ENCODE measurements at places on chromosomes 1 and 21. TPM values are rescaled to one million over a fixed set of nuclear protein-coding genes. Genes with fewer than 3 reads are reported as not detected.

The PDC gene
- total RNA-seq: not detected

DNA sequence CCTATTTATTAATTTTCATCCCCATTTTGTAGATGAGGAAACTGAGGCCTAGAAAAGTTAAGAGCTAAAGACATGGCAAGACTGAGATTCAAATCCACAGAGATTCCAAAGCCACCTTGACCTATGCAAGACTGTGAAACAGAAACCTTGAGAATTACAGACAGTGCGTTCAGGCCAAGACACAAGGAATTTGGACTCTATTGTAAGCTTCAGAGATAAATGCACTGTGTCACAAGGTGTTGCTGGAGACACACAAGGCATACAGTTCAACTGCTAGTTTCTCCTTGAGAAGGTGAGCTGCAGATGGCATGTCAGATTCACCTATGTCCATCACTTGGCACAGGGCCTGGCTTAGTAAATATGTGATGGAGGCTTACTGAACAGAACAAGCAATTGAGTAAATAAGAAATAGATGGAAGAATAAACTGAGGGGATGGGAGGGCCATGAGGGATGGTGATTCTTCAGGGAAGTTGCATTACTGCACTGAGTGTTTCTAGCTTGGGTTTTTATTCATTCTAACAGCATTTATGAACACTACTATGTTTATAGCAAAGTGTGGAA lies 215.0 kb downstream of the DAB1 start:
- DNase-seq: no peak
- no peaks in the 10 kb centered on the region for H3K27me3 ChIP-seq
- no peaks in the 10 kb centered on the region for H3K4me1 ChIP-seq

The CACHD1 gene
- 49.6 TPM for total RNA-seq

GRCh38 chr1:95679262-95679661 lies 445.3 kb downstream of the RWDD3 start:
- H3K4me3 ChIP-seq: no peak overlapping the region
- no peaks in the 10 kb centered on the region for H3K4me1 ChIP-seq
- no peaks in the 10 kb centered on the region for H3K36me3 ChIP-seq
- H3K27ac ChIP-seq: no peak overlapping the region

The APOBEC4 gene
- 5.3 TPM for total RNA-seq

GRCh38 chr1:151147132-151147503 lies 687 bp upstream of the SEMA6C start:
- H3K36me3 ChIP-seq: no peaks in the 10 kb centered on the region
- DNase-seq: peak; percentile 28
- H3K4me1 ChIP-seq: peaks cover 12% of the 10 kb centered on the region

DNA sequence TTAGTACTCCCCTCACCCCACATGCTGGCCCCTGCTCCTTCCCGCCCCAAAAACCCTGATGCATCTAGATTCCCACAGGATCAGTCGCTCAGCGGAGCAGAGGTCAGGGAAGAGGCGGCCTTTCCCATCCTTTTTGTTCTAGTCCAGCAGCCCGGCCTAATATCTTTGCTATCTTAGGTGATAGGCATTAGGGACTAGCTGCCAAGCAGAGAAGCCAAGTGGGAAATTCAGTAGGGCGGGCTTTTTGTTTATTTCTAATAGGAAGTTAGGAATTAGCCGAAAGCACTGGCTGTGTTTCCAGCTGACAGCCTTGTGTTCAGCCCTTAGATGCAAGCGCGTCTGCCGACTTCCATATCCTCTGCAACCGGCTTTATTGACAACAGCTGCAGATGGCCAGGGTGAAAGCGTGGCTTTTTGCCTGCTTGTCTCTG lies 59.0 kb upstream of the BCAR3 start:
- no peak overlapping the region for H3K4me3 ChIP-seq
- no peaks in the 10 kb centered on the region for H3K36me3 ChIP-seq
- H3K27me3 ChIP-seq: no peaks in the 10 kb centered on the region
- H3K27ac ChIP-seq: no peak overlapping the region
- DNase-seq: peak; percentile 88
- H3K4me1 ChIP-seq: no peaks in the 10 kb centered on the region

The AMPD1 gene
- not detected for total RNA-seq

The SUSD4 gene
- total RNA-seq: 17.0 TPM

- H3K27ac ChIP-seq: no peak overlapping the region
- no peak for DNase-seq
- H3K36me3 ChIP-seq: no peaks in the 10 kb centered on the region
- no peaks in the 10 kb centered on the region for H3K27me3 ChIP-seq
Measured at GRCh38 chr21:29295066-29295650, 3.6 kb upstream of the BACH1 start.

The SPRR5 gene
- not detected for total RNA-seq

The CLCA1 gene
- not detected for total RNA-seq

The TNN gene
- not detected for total RNA-seq

GRCh38 chr1:2859219-2859880 lies 57.9 kb upstream of the TTC34 start:
- H3K27ac ChIP-seq: no peak overlapping the region
- no peaks in the 10 kb centered on the region for H3K4me1 ChIP-seq
- H3K36me3 ChIP-seq: no peaks in the 10 kb centered on the region
- no peak overlapping the region for H3K4me3 ChIP-seq

DNA sequence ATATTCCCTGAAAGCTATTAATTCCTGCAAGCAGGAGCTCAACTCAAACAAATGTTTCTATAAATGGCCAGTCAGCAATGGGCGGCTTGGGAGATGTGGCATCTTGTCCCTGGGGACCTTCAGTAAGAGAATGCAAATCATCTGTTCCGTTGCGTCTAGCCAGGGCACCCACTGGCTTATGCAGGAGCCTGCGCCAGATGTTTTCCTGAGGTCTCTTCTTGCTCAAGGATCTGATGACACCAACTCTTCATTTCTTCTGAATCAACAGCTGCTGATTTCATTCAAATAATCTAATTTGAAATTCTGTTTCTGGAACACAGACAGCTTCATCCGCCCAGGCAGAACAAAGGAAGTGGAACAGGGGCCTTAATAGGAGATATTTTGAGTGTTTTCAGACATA lies 70.0 kb upstream of the AJAP1 start:
- no peaks in the 10 kb centered on the region for H3K4me1 ChIP-seq
- H3K36me3 ChIP-seq: no peaks in the 10 kb centered on the region
- H3K4me3 ChIP-seq: no peak overlapping the region
- DNase-seq: no peak
- no peak overlapping the region for H3K27ac ChIP-seq

The CRNN gene
- not detected for total RNA-seq

- peaks cover 3% of the 10 kb centered on the region for H3K27me3 ChIP-seq
- no peaks in the 10 kb centered on the region for H3K4me1 ChIP-seq
- H3K4me3 ChIP-seq: no peak overlapping the region
- H3K36me3 ChIP-seq: no peaks in the 10 kb centered on the region
Measured at GRCh38 chr1:204979891-204980649, 62.9 kb upstream of the CNTN2 start.

- H3K4me3 ChIP-seq: no peak overlapping the region
- DNase-seq: no peak
- H3K36me3 ChIP-seq: peaks cover 1% of the 10 kb centered on the region
- H3K4me1 ChIP-seq: no peaks in the 10 kb centered on the region
Measured at GRCh38 chr21:16522548-16522947, 792.8 kb downstream of the USP25 start.

The SH2D2A gene
- 2.4 TPM for total RNA-seq

The CD164L2 gene
- 19.8 TPM for total RNA-seq

GRCh38 chr1:108817016-108817415 lies 39.9 kb downstream of the AKNAD1 start:
- peak; percentile 43 for DNase-seq
- no peaks in the 10 kb centered on the region for H3K4me1 ChIP-seq
- H3K4me3 ChIP-seq: no peak overlapping the region
- H3K36me3 ChIP-seq: no peaks in the 10 kb centered on the region

The SEMA4A gene
- 22.7 TPM for total RNA-seq

The KRTAP13-1 gene
- total RNA-seq: not detected

GRCh38 chr1:12327566-12327965 lies 97.7 kb downstream of the VPS13D start:
- DNase-seq: no peak
- no peaks in the 10 kb centered on the region for H3K4me1 ChIP-seq
- no peak overlapping the region for H3K27ac ChIP-seq

- no peak for DNase-seq
- peaks cover 18% of the 10 kb centered on the region for H3K4me1 ChIP-seq
- H3K4me3 ChIP-seq: no peak overlapping the region
- H3K36me3 ChIP-seq: peaks cover 11% of the 10 kb centered on the region
Measured at GRCh38 chr1:29176576-29176975, 5.1 kb downstream of the SRSF4 start.

DNA sequence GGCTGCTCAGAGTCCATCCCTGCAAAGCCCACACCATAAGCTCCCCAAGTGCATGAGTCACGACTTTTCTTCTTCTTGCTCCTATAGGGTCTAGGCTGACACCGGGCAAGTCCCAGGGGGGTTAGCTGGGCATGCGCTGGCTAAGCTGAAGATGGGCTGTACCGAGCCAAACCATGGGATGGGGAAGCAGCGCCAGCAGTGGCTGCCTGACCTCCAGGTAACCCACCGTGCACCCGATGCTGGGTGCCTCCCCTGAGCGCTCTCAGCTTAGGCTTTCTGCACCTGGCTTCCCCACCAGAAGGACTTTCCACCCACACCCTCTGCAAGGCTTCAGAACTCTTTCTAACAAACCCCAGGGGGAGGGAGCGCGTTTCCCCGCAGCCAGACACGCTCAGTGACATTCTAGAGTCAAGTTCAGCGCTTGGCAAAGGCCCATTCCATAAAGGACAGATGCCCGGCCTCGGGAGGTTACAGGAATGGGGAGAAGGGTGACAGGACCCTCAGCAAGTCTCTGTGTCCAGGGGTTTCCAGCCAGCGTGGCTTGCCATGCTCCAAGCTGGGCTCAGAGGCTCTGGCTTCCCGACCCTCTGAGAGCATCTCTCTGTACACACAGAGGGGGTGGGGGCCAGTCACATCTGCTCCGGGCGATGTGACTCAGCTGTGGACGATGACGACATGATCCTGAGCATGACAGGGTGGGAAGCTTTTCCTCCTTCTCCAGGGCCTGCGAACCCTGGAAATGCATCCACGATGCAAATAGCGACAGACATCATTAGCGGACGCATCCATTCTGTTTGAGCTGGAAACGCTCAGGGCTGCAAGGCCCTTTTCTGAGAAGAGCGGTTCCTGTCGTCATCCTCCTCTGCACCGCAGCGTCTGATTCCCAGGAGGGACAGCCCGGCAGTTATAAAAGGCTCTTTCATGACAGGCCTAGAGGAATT lies 107.8 kb downstream of the SIK1 start:
- H3K4me3 ChIP-seq: no peak overlapping the region
- DNase-seq: peak; percentile 62
- H3K36me3 ChIP-seq: no peaks in the 10 kb centered on the region
- no peak overlapping the region for H3K27ac ChIP-seq
- H3K27me3 ChIP-seq: no peaks in the 10 kb centered on the region

The CD84 gene
- 10.8 TPM for total RNA-seq

GRCh38 chr21:20617130-20617529 lies 381.1 kb upstream of the NCAM2 start:
- no peaks in the 10 kb centered on the region for H3K4me1 ChIP-seq
- H3K27ac ChIP-seq: no peak overlapping the region
- peak; percentile 1 for DNase-seq

DNA sequence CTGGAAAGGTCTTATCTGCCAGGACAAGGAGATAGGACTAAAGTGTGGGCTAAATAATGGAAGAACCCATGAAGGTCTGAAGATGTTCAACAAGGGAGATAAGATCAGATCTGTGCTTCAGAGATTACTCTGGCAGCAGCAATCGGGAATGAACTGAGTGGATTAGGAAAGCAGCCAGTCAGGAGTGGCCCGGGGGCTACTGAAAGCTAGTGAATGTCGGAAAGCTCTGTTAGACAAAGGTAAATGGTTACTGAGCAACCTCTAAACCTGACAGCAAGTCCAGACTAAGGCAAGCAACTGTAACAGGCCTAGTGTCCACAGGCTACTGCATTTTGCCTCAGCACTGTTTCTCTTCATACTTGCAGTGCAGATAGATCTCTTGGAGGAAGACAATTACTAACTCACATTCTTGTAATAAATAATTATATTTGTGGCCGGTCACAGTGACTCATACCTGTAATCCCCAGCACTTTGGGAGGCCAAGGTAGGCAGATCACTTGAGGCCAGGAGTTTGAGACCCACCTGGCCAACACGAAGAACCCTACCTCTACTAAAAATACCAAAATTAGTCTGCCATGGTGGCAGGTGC lies 12.5 kb downstream of the IQGAP3 start:
- H3K4me3 ChIP-seq: no peak overlapping the region
- H3K36me3 ChIP-seq: no peaks in the 10 kb centered on the region
- H3K27ac ChIP-seq: no peak overlapping the region
- H3K4me1 ChIP-seq: no peaks in the 10 kb centered on the region
- DNase-seq: no peak
- no peaks in the 10 kb centered on the region for H3K27me3 ChIP-seq
